Spleen (tissue), 13 donors: ENCODE measurements at places on chromosomes 5 and 9.

GRCh38 chr5:6408627-6409446 is 30.5 kb upstream of the MED10 start:
- DNase-seq = no peak

GRCh38 chr5:83077662-83078261 is 415 bp downstream of the XRCC4 start:
- no peak for DNase-seq

DNA sequence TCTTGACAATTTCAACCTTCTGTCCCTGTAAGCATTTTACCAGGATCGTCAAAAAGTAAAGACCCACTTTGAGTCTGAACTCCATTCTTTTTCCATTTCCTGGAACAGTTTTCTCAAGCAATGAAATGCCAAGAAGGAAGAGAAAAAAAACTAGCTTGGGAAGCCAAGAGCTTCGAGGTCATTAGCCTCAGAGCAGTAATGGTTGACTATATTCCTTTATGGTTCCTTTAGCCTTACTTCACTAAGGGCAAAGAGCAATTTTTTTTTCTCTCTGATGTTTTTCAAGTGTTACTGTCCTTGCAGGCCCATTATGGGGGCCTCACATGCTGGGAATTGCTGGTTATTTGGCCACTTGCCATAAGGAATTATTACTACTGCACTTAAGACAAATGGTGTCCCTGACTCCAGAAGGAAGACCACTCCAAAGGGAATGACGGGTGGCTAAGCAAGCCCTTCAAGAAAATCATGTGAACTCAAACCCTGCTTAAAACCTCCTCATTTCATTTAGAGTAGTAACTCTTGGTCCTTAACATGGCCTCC is 37.1 kb downstream of the BNC2 start:
- DNase-seq = no peak

GRCh38 chr9:121895358-121895757 is 197.8 kb downstream of the TTLL11 start:
- DNase-seq = no peak

GRCh38 chr9:114138552-114138971 is 16.8 kb upstream of the COL27A1 start:
- DNase-seq = no peak

- peak; percentile 74 for DNase-seq
These were observed 548 bp downstream of the CDC14B start for GRCh38 chr9:96619124-96619465.

- DNase-seq = no peak
These were observed 3.8 kb upstream of the NPDC1 start for GRCh38 chr9:137049544-137050449.

DNA sequence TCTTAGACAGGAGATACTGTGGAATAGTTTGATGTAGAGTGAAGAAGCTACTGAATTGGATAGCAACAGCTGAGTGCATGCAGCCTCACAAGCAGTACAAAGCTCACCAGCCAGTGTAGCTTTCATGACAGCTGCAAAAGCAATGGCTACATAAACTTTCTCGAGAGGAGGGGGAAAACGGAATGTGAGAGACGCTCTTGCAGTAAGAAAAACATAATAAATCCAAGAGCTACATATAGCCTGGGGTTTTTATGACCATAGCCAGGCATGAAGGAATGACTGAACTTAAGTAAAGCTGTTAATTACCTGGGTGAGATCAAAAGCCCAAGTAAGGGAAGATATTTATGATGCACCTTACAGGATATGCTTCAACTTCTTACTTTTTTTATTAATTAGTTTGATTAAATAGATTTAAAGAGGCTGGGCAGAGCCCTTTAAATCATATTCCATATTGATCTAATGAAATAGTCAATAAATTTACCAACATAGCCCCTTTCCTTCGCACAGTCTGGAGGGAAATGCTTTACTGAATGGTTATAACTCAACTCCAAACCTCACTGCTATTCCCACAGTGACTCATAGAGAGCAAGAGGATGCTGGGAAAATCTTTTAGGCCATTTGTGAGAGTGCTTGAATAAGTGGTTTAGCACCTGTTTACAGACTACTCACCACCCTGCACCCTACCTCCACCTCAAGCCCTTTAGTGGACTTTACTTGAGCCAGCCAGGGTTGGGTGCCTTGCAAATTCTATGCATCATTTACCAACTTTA is 407.2 kb upstream of the CLINT1 start:
- no peak for DNase-seq

DNA sequence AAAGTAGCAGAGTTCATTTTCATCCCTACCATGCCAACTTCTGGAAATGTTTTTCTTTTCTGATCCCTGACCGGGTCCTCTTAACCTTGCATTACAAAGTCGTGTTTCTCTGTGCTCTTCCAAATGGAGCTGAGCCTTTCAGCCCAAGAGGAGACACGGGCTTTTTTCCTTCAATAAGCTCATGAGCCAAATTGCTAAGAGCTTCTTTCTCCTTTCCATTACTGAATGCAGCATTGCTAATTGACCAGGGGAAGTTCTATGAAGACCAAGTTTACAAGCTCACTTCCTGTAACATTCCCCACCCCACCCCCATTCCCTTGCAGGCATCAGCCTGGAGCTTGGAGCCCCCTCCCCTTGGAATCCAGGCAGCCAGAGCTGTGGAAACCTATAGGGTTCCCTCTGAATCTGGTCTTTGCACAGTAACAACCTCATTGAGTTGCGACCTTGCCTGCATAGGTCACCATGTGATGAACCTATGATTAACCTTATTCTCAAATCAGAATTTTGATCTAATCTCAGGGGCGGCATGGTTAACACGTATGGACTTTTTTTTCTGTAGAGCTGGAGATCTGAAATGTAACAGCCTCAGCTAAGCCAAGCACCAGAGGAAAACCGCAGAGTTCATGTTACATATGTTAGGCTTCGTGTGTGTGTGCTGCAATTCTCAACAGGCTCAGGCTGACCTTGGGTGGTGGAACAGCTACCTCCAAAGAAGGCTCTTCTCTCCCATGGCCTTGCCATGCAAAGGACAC is 395.7 kb upstream of the ZNF462 start:
- no peak for DNase-seq

DNA sequence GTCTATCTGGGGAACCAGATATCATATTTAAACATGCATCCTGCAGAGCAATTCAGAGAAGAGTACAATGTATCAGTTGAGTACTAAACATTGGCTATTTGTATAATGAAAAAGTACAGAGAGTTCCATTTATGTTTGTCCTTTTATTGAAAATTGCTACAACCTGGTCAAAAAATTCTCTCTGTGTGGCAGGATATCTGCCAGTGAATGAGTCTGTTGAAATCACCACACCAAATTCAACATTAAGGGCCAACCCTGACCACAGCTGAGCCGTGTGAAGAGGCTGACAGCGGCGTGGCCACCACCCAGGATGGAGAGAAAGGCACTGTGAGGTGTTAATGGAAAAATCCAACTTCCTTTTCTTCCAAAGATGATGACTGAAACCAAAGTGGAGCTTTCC is 422.7 kb upstream of the PIK3R1 start:
- no peak for DNase-seq

- no peak for DNase-seq
These were observed 128.1 kb downstream of the STARD4 start for GRCh38 chr5:111384220-111384619.

GRCh38 chr5:147406636-147407035 is 103.2 kb downstream of the DPYSL3 start:
- DNase-seq = no peak

- no peak for DNase-seq
These were observed 12.0 kb downstream of the ADRA1B start for GRCh38 chr5:159928122-159928909.

- no peak for DNase-seq
These were observed 7.5 kb downstream of the DCTN4 start for GRCh38 chr5:150751096-150751891.

GRCh38 chr5:150258130-150258529 is 31.4 kb downstream of the CAMK2A start:
- DNase-seq = no peak

- DNase-seq = no peak
These were observed 4.7 kb upstream of the MYMK start for GRCh38 chr9:133529457-133529856.

DNA sequence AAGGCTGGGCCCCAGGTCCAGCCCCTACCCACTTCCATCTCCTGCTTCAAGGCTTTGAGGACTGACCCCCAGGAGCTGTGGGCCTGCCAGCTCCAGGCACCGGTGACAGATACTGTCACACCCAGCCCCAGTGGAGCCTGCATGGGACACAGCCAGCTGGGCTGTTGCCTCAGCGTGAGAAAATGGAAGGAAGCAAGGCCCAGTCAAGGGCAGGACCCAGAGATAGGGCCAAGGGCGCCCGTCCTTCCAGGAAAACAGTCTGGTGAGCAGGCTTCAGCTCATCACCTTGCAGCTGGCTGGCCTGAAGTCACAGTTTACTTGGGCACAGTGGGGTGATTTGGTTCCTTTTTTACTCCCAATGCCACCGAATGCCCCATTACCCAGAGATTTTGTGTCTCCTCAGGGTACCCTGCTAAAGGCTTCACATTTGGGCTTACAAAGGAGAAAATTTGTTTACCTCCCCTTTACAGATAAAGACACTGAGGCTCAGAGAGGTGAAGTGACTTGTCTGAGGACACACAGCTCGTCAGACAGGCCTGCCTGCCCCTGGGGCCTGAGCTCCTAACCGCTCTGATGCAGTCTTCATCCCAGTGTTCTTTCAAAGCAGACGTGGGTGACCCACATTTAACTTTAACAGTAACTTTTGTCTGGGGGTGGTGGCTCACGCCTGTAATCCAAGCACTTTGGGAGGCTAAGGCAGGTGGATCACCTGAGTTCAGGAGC is 21.5 kb upstream of the WDR38 start:
- DNase-seq = peak; percentile 87

DNA sequence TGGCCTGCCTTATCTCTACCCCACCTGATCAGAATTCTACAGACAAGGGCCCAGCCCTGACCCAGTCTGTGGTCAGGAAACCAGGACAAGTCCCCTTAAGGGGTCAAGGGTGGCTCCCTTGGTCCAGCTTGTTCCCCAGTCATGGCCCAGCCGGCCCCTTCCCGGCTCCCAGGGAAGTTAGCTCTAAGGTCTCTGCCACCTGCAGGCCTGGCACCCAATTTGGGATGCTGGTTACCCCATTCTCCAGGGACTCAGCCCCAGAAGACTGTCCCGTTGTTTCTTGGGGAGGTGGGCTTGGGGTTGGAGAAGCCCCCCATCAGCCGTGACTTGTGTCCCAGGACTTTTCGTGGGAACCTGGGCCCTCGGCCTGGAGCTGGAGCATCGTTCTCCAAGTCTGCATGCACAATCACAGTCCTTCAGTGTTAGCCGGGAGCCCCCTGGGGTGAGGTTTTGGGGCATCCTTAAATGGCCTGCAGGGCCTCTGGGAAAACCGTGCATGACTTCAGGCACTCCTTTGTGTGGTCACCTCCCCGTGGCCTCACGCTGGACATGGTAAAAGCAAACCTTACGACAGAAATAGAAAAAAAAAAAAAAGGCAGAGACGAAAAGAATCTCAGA is 150.8 kb upstream of the PHYKPL start:
- DNase-seq = peak; percentile 27

DNA sequence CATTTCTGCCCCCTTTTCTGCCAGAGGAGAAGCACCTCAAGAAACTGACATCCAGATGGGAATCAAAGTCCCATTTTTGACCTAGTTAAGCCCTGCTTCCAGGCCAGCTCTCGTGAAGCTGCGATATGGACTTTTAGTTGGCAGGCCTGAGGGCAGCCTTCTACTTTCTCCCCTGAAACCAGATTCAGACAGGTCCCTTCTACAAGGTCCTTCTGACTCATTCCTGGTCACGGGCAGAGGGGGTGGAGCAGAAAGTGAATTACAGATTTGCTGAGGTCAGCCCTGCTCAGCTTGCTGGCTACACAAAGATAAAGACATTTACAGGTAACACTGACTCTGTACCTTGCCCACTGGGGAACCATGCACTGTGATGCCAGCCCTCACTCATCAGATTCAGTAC is 52.8 kb upstream of the TUT7 start:
- DNase-seq = no peak

DNA sequence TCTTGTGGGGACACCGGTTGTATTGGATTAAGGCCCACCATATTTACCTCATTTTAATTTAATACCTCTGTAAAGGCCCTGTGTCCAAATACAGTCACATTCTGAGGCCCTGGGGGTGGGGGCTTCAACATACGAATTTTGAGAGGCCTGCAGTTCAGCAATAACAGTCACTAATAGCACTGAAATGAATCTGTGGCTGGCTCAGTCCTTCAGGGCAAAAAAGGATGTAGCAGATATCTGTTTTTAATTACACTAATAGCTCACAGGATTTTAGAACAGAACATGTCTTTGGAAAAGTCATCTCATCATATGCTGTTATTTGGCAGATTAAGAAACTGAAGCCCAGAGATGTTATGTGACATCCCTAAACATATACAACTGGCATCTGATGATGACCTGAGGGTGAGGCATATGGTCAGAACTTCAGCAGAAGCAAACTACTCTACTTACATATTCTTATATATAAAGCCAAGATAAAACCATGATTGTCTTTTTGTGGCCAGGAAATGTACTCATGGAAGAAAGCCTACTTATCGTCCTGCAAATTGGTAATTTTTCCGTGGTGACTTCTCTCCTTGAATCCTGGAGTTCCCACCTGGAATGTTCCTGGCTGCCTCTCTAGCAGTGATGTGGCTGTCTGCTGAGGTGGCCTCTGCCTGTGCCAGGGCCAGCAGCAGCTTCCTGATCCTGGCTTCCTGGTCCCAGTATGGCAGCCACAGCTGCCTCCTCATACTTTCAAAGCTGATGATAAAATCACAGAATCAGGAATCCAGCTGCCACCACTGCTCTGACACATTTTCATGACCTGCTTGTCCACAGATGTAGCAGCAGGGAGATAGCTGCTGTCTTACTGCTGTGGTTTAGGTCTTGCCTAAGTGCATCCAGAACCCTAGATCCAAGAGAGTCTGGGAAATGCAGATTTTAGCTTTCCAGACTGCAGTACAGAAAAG is 72.1 kb upstream of the ANKRD55 start:
- no peak for DNase-seq
